ENCODE measurements at places on chromosomes 4 and X. TPM values are rescaled to one million over a fixed set of nuclear protein-coding genes. Genes with fewer than 3 reads are reported as not detected.

The BMPR1B gene
- 0.90 TPM for total RNA-seq

The GJB1 gene
- not detected for total RNA-seq

The PCDH18 gene
- 108 TPM for total RNA-seq

The SRPX2 gene
- 20.6 TPM for total RNA-seq

The RS1 gene
- total RNA-seq: not detected

The HELT gene
- total RNA-seq: not detected

The S100G gene
- total RNA-seq: not detected

The IL1RAPL2 gene
- not detected for total RNA-seq

The PPBP gene
- not detected for total RNA-seq

The SMR3B gene
- not detected for total RNA-seq

The FRMPD4 gene
- 1.1 TPM for total RNA-seq
